Activated T-helper 1 cell treated with Interleukin-2 at 50 U/mL for 16 hours (primary cell): ENCODE measurements at places on chromosomes 11 and 22.
A peak's percentile ranks its signal among the peaks of the same experiment; 100 is the strongest.

DNA sequence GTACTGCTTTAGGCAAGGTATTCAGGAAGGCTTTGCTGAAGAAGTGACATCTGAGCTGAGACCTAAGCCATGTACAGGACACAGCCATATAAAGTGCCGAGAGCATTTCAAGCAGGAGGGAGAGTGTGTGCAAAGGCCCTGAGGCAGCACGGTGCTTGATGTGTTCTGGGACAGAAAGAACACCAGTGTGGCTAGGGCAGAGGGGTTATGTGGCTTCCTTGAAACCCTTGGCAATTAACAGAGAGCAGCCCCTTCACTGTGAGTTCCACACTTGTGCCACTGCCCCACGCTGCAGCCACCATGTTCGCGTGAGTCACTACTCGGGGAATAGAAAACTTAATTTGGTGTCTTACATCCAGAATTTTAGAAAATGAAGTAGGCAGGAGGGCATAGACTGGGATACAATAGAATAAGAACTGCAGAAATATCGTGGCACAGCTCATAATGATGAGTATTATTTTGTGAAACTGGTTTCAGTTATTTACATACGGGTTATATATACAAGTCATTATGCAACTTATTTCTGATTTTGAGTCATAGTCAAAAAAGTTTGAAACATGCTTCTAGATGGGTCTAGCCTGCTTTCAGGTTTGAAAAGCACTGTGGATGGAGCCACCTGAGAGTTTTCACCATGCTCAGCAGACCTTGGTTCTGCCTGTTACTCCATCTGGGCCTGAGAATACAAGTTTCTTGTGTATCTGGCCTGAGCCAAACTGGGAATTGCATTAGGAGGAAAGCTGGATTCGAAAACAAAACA lies 11.8 kb downstream of the IL10RA start:
- no peak for DNase-seq

- no peak for DNase-seq
Observed at GRCh38 chr11:102522312-102523188, 8.0 kb downstream of the MMP7 start.

- DNase-seq = peak; percentile 37
Observed at GRCh38 chr11:14075118-14076078, 112.9 kb downstream of the SPON1 start.

DNA sequence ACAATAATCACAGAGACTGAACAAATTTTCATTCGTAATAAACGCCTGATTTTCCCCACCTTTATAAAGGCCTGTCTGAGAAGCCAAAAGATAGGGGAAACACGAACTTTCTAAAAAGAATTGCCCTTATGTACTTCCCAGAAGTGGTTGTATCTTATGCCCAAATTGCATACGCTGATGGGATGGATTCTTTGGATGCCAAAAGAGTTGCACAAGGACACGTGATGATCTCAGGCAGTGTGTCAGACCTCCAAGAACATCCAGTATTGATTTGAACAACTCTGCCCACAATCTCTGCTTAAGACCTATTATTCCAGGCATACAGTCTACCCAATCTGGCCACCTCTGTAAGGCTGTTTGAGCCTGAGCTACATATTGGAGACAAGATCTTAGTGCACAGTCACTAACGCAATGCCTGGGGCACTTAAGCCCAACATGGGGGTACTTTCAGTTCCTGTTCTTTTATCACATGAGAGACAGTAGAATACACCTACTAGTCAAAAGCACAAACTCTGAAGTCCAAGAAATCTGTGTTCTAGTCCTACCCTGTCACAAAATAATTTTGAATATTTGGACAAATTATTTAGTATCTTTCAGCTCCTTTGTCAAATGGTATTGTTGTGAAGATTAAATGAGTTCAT lies 38.9 kb downstream of the OR10A6 start:
- DNase-seq = no peak

DNA sequence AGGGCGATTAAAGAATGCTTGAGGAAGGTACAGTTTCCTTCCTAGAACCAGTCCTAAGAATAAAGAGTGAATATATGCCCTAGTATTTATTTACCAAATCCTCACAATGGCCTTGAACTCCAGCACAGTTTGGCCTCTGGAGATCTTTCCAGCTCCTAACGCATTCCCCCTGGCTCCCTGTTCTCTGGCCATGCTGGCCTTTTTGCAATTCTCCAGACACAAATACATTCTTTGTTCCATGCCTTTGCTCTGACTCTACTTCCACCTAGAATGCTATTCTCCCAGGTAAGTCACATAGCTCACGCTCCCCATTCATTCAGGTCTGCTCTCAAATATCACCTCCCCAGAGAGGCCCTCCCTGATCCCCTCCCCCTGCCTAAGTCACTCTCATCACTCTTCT lies 3.7 kb upstream of the DGKZ start:
- no peak for DNase-seq

DNA sequence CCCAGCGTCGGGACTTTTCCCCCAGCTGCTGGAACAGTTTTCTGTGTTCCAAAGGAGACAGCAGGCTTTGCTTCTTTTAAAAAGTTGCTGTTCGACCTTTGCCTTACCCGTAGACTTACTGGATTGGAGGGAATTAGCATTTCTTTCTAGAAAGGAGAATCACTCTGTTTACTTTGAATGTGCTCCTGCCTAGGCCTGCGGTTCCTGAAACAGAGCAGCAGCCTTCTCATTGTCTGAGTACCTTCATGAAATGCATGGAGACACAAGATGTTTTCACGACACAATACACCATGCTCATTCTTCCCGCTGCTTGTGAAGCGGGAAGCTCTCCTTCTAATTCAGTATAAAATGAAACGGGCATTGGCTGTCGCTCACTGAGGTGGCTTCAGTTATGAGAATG lies 196.2 kb downstream of the TBC1D22A start:
- DNase-seq = no peak

- no peak for DNase-seq
Observed at GRCh38 chr11:11786771-11787170, 55.0 kb upstream of the USP47 start.

- DNase-seq = no peak
Observed at GRCh38 chr11:64359712-64360445, 917 bp downstream of the RPS6KA4 start.

GRCh38 chr11:16776711-16777612 lies 38.5 kb downstream of the C11orf58 start:
- no peak for DNase-seq
